GM04503 (cell line): ENCODE measurements at places on chromosomes 3 and 15.

DNA sequence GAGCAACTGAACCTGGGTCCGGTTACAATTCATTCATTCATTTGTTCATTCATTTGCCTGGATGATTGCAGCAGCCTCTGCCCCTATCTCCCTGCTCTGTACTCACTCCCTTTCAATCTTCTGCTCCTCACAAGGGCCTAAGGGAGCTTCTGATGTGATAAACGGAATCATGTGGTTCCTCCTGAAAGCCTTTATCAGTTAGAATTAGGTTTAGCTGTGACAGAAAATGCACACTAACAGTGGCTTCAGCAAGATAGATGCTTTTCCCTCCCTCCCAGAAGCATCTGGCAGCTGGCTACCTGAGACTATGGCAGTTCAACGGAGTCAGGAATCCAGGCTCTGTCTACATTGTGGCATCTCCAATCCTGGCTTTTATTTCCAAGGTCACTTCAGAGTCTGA, 196.0 kb downstream of the ADAMTS9 start:
- DNase-seq: no peak

DNA sequence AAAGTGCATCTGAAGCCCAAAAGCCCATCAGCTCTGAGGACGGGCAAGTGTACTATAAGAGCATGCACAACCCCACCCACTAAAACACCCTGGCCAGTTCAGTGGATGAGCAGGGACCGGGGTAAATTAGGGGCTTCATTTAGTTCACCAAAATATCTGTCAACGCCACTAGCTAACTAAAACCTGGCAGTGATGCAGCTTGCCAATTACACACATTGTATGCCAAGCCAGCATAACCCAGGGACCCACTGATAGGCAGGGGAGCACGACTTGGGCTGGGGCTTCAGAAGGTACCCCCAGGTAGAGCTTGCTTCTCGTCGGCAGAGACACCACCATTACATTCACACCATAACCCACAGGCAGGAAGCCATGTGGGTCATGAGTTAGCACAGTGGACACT, 47.0 kb downstream of the PTPN23 start:
- no peak for DNase-seq

DNA sequence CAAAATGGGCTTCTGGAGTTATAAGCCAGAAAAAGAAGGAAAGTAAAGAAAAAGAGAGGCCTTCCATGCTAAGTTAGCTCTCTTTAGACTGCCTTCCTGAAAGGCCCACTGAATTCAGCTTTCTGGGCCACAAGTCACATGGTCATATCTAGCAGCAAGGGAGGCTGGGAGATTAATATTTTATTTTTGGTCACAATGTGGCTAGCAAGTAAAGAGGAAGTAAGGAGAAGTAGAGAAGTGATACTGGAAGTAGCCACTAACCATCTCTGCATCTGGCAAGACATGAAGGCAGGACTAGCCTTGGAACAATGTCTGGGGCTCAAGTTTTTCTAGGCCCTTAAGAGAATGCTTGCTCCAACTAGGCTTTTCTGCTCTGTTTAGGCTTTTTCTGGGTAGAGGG, 81.8 kb upstream of the UBE2E1 start:
- no peak for DNase-seq

DNA sequence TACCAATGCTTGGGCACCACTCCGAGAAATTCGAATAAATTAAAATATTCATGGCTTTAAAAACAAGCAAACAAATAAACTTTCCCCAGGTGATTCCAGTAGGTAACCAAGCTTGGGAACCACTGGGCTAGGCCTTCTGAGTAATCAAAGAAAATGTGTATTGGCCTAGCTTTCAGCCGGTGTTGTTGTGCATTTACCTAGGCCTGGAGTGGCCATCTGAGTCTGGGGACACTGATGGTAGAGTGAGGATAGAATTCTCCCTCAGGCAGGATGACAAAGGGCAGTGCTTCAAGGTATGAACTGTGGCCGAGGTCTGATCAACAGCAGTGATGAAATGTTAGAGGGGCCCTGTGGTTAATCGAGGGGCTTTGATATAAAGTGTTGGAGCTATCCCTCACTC, 440.5 kb downstream of the EPHB1 start:
- no peak for DNase-seq

GRCh38 chr3:101074518-101074917, 81.3 kb upstream of the ABI3BP start:
- DNase-seq: no peak

DNA sequence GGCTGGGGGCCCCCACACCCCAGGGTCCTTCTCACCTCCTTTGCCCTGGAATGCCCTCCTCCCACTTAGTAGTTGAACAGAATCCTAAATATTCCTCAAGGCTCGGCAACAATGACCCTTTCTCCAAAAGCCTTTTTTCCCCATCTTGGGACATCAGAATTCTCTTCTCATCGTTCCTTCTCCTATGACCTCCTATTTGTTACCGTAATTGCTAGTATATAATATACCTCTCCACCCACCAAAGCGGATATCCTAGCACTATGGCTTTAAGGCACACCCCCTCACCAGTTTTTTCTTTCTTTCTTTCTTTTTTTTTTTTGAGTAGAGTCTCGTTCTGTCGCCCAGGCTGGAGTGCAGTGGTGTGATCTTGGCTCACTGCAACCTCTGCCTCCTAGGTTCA, 16.8 kb downstream of the HDAC11 start:
- DNase-seq: no peak

DNA sequence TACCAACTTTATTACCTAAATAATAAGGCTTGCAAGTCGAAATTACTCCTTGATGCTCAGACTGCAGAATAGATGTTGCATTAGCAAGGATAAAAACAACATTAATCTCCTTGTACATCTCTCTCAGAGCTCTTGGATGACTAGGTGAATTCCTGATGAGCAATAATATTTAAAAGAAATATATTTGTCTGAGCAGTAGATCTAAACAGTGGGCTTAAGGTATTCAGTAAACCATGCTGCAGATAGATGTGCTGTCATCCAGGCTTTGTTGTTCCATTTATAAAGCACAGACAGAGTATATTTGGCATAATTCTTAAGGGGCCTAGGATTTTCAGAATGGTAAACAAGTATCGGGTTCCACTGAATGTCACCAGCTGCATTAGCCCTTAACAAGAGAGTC, 257.1 kb downstream of the TUSC7 start:
- no peak for DNase-seq

DNA sequence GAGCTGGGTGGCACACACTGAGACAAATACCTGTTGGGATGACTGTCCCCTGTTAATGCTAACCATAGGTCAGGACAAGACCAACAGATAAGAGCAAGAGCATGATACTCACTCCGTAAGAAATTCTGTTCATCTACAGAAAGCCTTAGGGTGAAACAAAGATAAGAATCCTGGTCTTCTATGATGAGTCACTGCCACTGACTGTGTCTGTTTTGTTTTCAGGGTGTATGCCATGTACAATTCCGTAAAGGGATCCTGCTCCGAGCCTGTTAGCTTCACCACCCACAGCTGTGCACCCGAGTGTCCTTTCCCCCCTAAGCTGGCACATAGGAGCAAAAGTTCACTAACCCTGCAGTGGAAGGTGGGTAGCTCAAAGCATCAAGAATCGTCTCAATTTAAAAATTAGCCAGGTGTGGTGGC, 141.1 kb downstream of the GHSR start:
- no peak for DNase-seq

- no peak for DNase-seq
These were observed 204.4 kb downstream of the RYR3 start for GRCh38 chr15:33515121-33515520.

DNA sequence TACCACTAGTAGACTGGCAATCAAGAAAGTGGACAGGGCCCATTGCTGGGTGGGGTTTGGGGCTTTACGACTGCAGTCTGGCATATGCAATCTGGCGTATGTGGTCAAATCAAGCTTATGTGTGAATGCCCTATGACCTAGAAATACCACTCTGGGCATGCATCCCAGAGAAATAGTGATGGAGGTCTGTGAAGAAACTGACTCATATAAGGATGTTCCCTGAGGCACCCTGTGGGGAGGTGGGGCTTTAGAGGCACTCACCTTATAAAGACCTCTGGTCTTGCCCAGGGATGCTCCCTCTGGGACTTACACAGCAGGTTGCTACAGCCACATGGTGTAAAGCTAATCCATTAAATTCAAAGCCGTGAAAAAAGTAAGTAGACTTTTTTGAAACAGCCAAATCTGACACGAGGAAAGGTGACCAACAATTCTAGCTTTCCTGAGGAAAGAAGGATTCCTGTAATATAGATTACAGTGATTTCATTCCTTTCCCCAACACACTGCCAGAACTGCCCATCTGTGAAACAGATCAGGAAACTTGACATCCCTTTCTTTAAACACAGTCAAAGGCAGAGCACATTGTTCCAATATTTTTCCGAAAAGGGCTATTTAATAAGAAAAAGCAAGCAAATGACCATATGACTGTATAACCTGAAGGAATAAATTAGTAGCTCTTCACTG, 13.6 kb downstream of the RARRES1 start:
- DNase-seq: peak; percentile 81

DNA sequence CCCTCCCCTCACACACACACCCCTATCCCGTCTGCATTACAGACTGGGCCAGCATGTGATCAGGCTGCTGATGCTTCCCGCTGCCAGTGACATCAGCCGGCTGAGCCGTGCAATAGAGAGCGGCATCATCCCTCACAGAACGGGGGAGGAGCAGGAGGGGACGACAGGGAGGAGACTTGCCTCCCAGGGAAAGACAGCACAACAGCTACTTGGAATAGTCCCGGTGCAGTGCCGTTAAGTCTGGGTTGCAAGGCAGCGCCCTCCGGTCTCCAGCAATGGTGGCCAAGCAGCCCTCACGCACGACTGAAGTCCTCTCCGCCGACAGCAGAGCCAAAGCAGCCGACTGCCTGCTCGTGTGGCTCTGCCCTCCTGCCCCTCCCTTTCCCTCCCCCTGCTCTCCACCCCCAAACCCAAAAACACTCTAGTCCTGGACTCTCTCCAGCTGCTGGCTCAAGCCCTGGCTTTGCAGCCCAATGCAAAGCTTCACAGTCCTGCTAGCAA, 31.5 kb upstream of the RPS17 start:
- peak; percentile 47 for DNase-seq

GRCh38 chr3:197580253-197580691, 24.5 kb upstream of the BDH1 start:
- no peak for DNase-seq

DNA sequence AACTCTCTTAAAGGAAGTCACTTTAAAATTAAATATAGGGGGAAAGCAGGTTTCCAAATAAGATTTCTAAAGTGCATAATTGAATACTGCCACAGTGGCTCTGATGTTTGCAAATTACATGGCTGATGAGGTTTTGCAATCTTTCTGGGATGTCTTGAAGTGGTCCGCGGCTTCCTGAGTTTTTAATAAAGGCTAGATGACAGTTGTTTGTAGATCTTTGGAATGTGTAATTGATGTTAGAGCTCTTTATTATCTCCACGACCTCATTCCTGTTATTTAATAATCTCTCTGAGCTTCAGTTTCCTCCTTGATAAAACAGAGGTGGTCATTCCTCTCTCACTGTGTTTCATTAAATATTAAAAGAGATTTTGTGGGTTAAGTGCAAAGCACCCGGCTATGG, 27.0 kb upstream of the CEMIP start:
- DNase-seq: no peak

GRCh38 chr3:110625201-110625747, 446.3 kb upstream of the NECTIN3 start:
- DNase-seq: no peak

- DNase-seq: peak; percentile 12
These were observed 65.1 kb downstream of the PPARG start for GRCh38 chr3:12353796-12354525.

DNA sequence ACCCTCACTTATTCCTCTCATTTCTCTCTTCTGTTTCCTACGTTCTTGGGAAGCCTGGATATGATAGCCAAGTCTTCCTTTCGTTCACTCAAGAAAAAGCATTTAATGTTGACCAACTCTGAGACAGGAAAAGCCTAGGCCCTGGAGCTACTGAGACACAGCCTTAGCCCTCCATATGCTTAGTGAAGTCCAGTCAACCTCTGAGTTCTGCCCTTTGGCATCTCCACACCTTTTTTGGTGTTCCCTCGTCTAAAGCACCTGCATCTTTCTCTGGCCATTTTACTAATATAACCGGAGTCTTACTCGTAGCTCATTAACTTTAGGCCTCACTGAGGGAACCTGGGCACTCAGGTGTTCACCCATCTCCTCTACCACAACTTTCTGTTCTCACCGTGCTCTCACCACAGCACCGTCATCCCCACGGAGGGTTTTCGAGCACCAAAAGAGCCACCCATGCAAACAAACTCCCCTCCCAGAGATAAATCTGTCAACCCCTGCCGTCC, 632 bp downstream of the MTHFS start:
- DNase-seq: no peak

GRCh38 chr3:31639828-31640227, 107.1 kb downstream of the STT3B start:
- no peak for DNase-seq

- DNase-seq: no peak
These were observed 89.8 kb downstream of the LRRC3B start for GRCh38 chr3:26712211-26713026.

DNA sequence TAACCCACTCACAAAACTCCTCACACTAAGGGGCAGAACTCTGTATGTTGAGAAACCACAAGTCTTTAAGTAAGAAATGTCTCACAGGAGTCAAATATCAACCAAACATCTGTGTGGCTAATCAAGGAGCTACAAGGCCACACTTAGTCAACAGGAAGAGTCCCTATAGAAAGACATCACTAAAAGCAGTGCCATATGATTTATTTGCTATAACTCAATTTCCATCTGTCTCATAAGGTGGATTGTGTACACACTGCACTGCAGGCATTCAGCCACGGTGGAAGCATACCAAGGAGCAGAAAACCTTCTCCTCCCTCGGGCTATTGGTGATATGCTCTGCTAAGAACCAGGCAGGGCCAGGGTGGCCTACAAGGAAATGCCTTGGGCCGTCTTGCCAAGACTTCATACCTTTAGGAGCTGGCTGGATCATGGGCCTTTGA, 197.6 kb upstream of the CFAP20DC start:
- no peak for DNase-seq

GRCh38 chr3:52397676-52398399, 47.1 kb downstream of the SEMA3G start:
- no peak for DNase-seq

DNA sequence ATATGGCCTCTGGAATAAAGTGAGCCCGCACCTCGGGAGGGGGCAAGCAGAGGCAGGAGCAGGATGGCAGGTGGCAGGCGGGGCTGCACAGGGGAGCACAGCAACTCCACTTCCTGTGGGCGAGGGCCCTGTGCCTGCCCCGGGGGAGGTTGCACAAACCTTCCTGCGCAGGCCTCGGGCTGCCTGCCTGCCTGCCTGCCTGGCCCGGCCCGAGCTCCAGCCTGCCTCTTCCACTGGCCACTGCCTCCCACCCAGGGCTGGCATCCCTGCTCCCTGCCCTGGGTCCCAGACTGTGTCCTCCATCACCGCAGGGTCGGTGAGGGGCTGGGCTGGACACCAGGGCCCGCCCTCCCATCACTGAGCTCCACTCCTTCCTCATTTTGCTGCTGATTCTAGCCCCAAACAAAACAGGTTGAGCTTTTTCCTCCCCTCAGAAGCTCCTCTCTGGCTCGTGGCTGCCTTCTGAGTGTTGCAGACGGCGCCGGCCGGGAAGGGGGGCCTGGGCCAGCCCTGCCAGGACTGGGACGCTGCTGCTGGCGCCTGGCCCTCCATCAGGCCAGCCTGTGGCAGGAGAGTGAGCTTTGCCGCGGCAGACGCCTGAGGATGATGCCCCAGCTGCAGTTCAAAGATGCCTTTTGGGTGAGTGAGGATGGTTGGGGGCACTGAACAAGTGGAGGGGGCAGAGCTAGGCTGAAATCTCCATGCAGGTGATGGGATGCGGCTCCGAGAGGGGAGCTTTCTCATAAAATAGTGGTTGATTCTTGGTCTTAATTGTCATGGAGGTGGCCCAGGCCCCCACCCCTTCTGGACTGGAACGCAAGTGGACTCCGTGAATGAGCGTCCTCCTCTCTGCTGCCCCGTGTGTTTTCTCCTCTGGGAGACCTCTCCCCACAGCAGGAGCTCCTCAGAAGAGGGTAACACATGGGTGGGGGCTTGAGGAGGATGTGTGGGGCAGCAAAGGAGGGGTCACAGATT, at the start of gene PSTPIP1:
PSTPIP1 (plus strand) TSS at position 156 of the 975 bp plus-strand sequence; CDS start at position 604, 448 bp downstream.
- no peak for DNase-seq
